Stimulated activated CD8-positive, alpha-beta memory T cell treated with anti-CD3 and anti-CD28 coated beads, Interleukin-4, amount 100 ng/mL, for 4 hours (primary cell): ENCODE measurements at places on chromosomes 11 and 22.

- no peak for DNase-seq
Measured at GRCh38 chr22:38201371-38201710, 453 bp upstream of the MAFF start.

- DNase-seq, result no peak
Measured at GRCh38 chr11:91755526-91755925, 469.1 kb upstream of the FAT3 start.

GRCh38 chr22:34334893-34335292, 414.6 kb upstream of the LARGE1 start:
- no peak for DNase-seq

- no peak for DNase-seq
Measured at GRCh38 chr11:115464269-115464668, 39.9 kb downstream of the CADM1 start.

GRCh38 chr11:119149018-119149785, at the start of gene ABCG4:
Gene ABCG4, plus strand, starts transcription at chr11:119149052. Its CDS starts 914 bp downstream, at chr11:119149966.
- no peak for DNase-seq

GRCh38 chr11:69131644-69132300, 24.0 kb upstream of the SMIM38 start:
- no peak for DNase-seq

GRCh38 chr22:37661160-37661924, 2.8 kb downstream of the PDXP start:
- no peak for DNase-seq

DNA sequence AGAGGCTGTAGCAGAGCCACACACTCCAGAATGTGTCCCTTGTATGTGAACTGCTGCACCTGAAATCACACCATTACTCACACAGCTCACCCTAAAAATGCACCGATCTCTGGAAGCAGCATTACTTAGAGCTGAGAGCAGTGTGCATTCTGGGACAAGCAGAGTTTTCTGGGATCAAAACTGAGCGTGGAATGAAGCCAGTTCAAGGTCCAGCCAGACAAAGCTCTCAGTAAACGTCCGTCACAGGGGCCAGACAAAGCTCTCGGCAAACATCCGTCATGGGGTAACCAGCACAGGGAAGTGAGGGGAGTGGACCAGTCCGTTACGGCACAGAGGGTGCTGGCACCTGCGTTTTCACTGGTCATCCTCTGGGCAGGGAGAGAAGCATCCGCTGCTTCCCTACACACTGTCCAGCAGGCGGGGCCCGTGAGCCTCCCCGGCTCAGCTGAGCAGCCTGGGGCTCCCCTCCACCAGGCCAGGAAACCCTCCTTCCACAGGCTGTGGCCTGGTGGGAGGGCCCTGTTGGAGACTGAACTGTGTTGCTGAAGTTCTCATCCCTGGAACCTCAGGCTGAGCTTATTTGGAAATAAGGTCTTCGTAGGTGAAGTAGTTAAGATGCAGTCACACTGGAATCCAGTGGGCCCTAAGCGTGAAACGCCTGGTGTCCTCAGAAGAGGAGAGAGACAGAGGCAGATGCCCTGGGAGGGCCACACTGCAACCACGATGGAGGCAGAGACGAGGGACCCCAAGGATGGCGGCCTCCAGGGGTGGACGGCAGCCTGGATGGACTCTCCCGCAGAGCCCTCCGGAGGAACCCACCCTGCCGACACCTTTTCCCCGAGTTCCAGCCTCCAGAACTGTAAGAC, 883.9 kb downstream of the BRD1 start:
- no peak for DNase-seq

DNA sequence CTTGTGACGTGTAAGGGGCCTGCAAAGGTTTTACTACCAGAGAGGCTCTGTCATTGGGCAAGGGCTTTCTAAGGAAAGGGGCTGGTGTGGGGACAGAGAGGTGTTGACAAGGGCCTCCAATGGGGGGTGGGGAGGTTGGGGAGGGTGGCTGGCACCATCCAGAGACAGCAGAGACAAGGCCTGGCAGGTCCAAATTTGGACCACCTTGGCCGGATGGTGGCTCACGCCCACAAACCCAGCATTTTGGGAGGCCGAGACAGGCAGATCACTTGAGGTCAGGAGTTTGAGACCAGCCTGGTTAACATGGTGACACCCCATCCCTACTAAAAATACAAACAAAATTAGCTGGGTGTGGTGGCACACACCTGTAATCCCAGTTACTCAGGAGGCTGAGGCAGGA, 2.2 kb upstream of the CHRM4 start:
- DNase-seq, result no peak

- DNase-seq, result no peak
Measured at GRCh38 chr22:27022896-27023361, 365.5 kb downstream of the MIAT start.

- no peak for DNase-seq
Measured at GRCh38 chr11:17012712-17013547, 1.3 kb downstream of the PLEKHA7 start.

DNA sequence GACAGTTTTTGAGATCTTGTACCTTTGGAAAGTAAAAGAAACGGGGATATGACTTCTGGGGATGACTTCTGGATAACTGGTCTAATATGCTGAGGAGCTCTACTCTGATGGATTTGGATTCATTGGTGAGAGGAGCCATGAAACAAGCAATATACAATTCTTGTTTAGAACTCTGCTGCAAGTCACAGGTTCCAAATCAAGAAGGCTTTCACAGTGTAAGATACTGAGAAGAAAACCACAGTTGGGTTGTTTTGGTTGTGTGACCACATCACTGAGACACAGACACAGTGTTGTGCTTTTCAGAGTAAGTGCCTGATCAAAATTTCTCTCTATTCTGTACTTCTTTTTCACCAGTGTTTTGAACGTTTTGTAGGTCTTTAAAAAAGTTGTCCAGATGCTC, 13.1 kb upstream of the UCP2 start:
- no peak for DNase-seq

DNA sequence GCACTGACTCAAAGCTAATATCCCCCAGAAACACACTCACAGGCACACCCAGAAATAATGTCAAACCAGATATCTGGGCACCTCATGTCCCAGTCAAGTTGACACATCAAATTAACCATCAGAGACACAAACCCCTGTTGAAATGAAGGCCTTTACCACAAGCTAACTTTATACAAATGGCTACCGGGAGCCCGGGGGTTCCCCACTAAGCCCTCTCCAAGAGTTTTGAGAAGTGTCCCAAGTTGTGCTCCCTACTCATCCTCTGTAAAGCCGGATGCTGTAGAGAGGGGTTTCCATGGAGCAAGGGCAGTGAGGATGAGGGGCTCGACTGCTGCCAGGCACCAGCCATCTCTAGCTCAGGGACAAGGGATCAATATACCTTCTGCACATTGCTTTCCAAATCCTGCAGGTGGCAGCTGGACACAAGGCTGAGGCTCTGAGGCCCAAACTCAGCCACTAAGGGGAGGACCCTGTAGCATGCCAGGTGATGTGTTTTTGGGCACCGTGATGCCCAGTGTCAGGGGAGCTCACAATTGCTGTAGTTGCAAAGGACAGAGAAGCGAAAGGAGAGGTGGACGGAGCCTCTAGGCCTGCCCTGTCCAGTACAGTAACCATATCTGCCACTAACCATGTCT, 145.7 kb downstream of the TTC17 start:
- DNase-seq, result no peak

- no peak for DNase-seq
Measured at GRCh38 chr22:50610581-50610980, 10.0 kb downstream of the MAPK8IP2 start.

DNA sequence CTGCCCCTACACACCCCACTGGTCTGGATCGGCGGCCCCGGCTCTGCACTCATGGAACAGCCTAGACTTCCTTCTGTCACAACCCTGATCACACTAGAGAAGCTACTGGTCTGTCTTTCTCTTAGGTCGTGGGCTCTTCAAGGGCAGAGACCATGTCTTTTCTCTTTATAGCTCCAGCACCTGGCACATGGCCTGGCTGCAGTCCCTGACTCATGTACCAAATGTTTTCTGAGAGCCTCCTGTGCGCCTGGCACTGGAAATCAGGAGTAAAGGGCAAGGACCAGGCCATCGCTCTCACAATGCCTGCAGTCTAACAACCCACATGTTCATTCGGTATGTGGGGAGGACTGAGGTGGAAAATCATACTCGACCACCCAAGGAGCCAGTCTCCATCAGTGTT, 7.5 kb downstream of the ASCC2 start:
- no peak for DNase-seq
